ENCODE measurements at places on chromosomes 16 and 17. TPM values are rescaled to one million over a fixed set of nuclear protein-coding genes. Genes with fewer than 3 reads are reported as not detected.

ABCA8 gene
- total RNA-seq: 198 TPM

TBC1D26 gene
- total RNA-seq: 0.39 TPM

CACNA1G gene
- total RNA-seq: 0.59 TPM

ADGRG3 gene
- not detected for total RNA-seq

KCNG4 gene
- not detected for total RNA-seq

COPZ2 gene
- 62.9 TPM for total RNA-seq

INCA1 gene
- 0.23 TPM for total RNA-seq

MYH3 gene
- 1.3 TPM for total RNA-seq

KRTAP9-4 gene
- not detected for total RNA-seq

KRT17 gene
- 9.0 TPM for total RNA-seq

NPIPB13 gene
- 0.73 TPM for total RNA-seq

TMC7 gene
- 0.85 TPM for total RNA-seq

NPW gene
- total RNA-seq: 0.85 TPM

INTS2 gene
- 13.3 TPM for total RNA-seq

IRX3 gene
- 0.10 TPM for total RNA-seq

OR4D1 gene
- total RNA-seq: not detected

IGSF6 gene
- not detected for total RNA-seq

EFCAB13 gene
- 5.1 TPM for total RNA-seq

ATP2A1 gene
- 0.20 TPM for total RNA-seq

TLCD2 gene
- 3.8 TPM for total RNA-seq

CES4A gene
- total RNA-seq: 0.99 TPM

KIF1C gene
- total RNA-seq: 112 TPM

CDH1 gene
- total RNA-seq: 0.52 TPM

OR1A1 gene
- not detected for total RNA-seq

FN3KRP gene
- total RNA-seq: 16.5 TPM

MSLN gene
- total RNA-seq: not detected

KRTAP4-5 gene
- not detected for total RNA-seq

FOXL1 gene
- total RNA-seq: 17.4 TPM

CDC6 gene
- 3.9 TPM for total RNA-seq

TP53TG3B gene
- total RNA-seq: not detected

GAS2L2 gene
- 0.07 TPM for total RNA-seq

DNAH17 gene
- not detected for total RNA-seq

UNC45B gene
- total RNA-seq: not detected

OR1F1 gene
- total RNA-seq: 0.07 TPM

TBC1D3E gene
- total RNA-seq: not detected

All from smooth muscle cell of the pulmonary artery (primary cell).